ENCODE measurements at places on chromosomes 3 and 15.
A peak's percentile ranks its signal among the peaks of the same experiment; 100 is the strongest.

- no peak for DNase-seq
Measured at GRCh38 chr3:112133626-112134334, 732 bp upstream of the GCSAM start.

- DNase-seq, result peak; percentile 17
Measured at GRCh38 chr3:13655061-13655913, 106.4 kb downstream of the FBLN2 start.

DNA sequence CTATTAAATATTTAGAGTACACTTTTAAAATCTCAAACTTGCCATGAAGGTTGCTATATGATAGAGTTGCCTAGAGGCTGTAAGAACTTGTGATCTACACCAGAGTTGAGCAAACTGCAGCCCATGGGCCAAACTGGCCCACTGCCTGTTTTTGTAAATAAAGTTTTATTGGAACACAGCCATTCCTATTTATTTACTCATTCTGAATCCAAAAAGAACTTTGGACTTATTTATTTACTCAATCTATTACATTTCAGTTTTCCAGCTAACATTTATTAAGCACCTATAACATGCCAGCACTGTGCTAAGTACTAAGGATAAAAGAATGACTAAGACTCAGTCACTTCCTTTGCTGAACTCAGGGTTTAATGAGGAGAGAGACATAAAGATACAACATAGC, 403.6 kb downstream of the ERC2 start:
- peak; percentile 31 for DNase-seq

DNA sequence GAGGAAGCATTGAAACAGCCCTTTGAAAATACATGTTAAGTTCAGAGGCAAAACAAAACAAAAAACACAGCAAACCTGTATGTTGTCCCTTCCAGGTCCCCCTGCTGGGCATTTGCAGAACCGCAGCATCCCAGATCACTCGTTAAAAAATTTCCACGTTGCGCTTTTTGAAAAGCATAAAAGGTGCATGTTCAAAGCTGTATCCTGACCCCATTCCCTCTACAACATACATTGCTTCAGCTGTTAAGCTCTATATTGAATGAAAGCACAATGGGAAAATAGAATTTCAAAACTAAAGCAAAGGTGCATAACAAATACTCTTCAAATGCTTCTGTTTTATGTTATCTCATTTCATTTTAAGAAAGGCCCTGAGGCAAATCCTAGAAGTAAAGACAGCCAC, 328.3 kb downstream of the THSD4 start:
- DNase-seq, result peak; percentile 55

GRCh38 chr3:149516920-149517319, 42.4 kb downstream of the TM4SF4 start:
- no peak for DNase-seq

DNA sequence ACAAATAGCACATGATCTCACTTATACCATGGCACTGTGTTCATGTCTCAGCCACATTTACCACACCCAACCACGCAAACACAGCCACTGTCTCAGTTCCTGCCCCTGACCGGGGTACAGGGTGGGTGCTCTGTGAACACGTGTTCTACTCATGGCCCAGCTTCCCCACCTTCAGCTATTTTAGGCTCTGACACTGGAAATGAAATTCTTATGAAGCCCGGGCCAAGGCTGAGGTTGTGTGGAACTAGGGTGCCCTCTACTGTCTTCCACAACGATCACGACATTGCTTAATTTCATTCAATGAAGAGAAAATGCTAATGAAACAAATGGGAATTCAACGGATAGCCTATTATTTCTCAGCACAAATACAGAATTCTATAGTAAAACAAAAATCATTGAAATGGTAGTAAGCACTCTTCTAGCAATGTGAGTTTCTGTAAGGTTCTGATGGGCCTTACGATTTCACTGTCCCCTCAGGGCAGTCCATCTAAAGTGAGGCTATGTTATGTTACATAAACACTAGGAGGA, 2.1 kb upstream of the GABRA5 start:
- peak; percentile 4 for DNase-seq

- peak; percentile 66 for DNase-seq
Measured at GRCh38 chr15:75200765-75201615, 692 bp upstream of the C15orf39 start.

- no peak for DNase-seq
Measured at GRCh38 chr15:56758770-56759449, 25.6 kb upstream of the ZNF280D start.

DNA sequence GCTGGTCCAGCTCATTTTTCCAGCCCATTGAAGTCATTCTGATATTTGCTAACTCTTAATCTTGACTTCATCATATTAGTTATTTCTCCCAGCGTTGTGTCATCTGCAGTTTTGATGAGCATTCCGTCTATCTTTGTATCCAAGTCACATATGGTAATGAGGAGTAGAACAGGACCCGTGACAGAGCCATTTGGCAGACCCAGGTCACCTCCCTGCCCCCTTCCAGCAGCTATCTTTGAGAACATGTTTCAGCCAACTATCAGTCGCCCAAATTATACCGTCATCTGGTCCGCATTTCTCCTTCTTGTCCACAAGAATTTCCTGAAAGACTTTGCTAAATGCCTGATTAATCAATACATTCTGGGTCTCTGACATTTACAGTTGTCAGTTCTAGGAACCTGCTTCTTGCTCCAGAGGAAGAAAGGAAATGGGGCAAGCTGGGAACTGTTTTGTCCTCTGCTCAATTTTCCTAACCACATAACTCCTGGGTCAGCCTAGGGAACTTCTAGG, 347.1 kb upstream of the NR2E3 start:
- DNase-seq, result no peak

- DNase-seq, result no peak
Measured at GRCh38 chr3:38343797-38344594, 2.6 kb upstream of the XYLB start.

DNA sequence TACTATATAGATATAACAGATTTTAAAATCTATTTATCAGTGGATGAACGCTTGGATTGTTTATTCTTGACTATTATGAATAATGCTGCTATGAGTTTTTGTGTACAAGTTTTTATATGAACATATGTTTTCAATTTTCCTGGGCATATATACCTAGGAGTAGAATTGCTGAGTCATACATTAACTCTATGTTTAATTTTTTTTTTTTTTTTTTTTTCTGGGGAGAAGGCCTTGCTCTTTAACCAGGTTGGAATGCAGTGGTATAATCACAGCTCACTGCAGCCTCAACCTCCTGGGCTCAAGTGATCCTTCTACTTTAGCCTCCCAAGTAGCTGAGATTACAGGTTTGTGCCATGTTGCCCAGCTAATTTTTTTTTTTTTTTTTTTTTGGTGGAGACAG, 9.1 kb downstream of the CIDEC start:
- no peak for DNase-seq

DNA sequence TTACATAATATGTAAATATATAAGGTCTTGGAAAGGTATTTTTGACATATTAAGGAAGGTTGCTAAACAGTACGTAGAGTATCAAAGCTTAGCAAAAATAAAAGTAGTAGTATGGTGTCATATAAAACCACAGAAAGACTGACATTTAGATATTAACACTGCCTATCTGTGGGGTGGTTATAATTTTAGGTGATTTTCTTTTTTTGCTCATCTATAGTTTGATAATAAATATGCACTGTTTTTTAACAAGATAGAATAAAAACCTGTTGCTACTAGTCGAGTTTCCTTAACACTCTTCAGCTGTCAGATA, 40.7 kb downstream of the ETV5 start:
- DNase-seq, result no peak

GRCh38 chr15:39833515-39833981, 50.9 kb upstream of the FSIP1 start:
- DNase-seq, result no peak

- no peak for DNase-seq
Measured at GRCh38 chr3:103614719-103615118, 1179.9 kb downstream of the ZPLD1 start.

GRCh38 chr15:90840954-90841353, 27.4 kb upstream of the FURIN start:
- DNase-seq, result no peak

DNA sequence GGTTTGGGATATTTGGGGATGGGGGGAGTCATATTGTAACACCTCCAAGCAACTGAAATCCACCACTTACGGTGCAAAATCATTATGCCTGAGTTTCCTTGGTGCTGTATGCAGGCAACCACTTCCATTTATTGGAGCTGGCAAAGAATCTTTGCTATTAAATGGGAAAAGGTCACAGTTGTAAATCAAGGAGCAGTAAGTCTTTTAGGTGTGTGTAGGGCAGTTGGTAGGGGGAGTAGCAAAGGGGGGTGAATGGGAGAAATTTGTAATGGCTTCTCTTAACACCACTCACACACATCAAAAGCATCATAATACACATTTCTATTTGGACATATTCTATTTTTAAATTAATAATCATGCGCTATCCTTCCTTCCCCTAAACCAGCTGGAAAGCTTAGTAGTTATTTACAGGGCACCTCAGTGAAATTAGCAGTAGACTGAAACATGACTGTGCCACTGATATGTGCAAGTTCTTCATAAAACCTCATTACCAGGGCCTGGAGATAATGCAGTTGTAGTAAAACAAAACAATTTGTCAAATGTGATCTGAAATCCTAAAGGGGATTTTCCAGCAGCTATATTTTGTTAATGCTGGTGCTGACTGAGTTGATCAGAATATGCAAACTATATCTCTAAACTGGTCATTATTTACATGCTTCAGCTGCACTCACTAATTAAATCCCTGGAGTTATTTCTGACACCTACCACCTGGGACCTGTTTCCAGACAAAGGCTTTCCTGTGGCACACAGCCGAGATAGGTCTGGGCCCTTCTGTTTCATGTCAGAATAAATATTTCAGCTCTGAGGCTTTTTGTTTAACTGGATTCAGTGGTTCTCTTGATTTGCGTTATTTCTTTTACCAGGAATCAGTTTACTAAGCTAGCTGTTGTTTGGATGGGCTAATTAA, 90.1 kb downstream of the B3GALNT1 start:
- DNase-seq, result no peak

DNA sequence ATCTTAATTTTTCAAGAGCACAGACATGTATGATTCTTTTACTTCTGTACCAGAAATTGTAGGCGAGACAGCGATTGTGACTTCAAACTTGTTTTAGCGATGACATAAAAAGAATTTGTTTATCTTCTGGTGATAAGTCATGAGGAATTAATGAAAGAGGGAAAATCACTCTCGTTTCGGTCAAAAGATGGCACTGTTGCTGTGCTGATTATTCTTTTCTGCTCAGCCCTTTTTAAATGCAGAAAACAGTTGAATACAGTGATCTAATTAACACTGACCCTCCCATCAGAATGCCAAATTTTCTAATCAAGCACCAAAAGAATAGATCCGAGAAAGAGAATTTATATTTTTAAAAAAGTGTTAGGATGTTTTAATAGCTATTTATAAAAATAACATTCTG, 52.6 kb downstream of the NSUN3 start:
- DNase-seq, result peak; percentile 8

- peak; percentile 37 for DNase-seq
Measured at GRCh38 chr15:58115692-58116091, 22.5 kb upstream of the AQP9 start.

DNA sequence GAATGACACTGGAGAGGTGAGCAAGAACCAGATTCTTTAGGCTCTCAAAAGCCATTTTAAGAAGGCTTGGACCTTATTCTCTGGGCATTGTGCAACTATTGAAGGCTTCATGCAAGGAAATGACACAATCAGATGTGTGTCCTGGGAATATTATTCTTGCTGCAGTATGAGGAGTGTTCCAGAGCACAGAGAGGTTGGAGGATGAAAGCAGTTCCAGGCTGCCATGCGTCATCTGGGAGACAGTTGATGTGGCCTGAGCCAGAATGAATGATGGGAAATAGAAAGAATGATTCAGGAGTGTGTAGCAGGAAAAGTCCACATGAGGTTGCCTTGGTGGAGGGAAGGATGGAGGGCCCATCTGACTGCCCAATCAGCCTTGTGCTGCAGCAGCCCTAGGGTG, 123.1 kb downstream of the CHCHD6 start:
- DNase-seq, result no peak

GRCh38 chr15:69782809-69783208, 314.9 kb downstream of the TLE3 start:
- DNase-seq, result no peak

GRCh38 chr15:70699890-70700289, 63.5 kb downstream of the UACA start:
- peak; percentile 37 for DNase-seq

DNA sequence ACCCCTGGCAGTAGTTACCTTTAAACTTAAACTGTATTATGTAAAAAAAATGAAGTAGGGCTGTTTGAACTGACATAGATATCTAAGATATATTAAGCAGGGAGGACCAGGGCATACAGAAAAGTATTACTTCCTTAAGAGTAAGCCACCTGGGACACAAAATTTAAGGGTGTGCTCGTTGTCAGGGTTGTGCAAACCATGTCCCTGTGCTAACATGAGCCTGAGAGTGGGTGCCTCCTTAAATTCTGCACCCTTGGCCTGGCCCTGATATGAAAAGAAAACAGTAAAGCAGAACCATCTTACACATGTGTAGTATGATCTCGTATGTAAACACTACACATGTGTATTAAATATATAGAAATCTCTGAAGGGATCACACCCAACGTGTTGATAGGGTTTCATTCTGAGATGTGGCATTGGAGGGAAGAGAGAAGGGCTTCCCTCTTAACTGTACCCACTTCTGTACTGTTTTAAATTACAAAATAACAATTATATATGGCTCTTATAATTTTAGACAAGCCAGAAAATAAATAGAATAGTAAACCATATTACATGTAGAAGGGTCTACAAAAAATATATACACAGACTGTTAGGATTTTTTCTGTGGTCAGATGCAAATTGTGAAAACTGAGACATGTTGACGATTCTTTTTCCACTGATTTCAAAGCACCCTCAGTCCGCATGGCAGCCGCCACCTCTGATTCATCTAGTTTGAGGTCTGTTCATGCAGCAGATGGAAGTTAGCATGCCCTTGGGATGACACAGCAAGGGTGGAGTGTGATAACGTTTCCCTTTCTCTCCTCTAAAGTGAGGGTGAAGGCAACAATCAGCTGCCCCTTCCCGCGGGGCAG, 400.8 kb upstream of the PROK2 start:
- peak; percentile 64 for DNase-seq

DNA sequence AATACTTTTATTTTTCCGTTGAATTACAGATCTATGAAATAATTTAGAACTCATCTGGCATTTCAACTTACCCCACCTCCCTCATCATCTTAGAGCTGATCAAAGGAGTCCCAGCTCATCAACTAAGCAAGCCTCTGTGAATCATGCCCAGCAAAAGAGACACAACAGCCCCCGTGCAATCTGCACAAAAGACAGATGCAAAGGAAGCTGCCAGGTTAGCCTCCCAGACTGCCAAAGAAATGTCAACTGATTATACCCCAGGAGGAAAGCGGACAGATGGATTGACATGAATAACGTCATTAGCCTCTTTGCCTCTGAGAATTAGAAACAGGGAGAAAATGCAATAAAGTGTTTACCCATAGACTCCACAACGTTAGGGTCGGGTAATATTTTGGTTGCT, 75.0 kb downstream of the GABRB3 start:
- DNase-seq, result no peak

GRCh38 chr3:87206070-87206469, 21.0 kb upstream of the CHMP2B start:
- peak; percentile 29 for DNase-seq

DNA sequence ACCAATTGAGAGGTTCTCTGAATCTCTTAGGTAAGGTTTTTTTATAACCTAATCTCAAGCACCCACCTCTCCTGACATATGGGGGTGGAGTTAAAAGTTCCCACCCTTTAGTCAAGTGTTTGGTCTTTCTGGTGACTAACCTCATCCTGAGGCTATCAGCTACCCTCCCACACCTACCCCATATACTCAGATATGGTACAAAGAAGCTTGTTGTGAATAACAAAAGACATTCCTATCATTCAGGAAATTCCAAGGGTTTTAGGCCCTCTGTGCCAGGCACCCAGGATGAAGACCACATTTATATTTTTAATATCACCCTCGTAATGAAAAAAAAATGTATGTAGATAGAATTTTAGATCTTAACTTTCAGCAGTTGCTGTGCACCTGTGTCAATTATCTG, 9.0 kb downstream of the CHMP2B start:
- DNase-seq, result no peak
